ENCODE measurements at places on chromosomes 4 and X. TPM values are rescaled to one million over a fixed set of nuclear protein-coding genes. Genes with fewer than 3 reads are reported as not detected.

DNA sequence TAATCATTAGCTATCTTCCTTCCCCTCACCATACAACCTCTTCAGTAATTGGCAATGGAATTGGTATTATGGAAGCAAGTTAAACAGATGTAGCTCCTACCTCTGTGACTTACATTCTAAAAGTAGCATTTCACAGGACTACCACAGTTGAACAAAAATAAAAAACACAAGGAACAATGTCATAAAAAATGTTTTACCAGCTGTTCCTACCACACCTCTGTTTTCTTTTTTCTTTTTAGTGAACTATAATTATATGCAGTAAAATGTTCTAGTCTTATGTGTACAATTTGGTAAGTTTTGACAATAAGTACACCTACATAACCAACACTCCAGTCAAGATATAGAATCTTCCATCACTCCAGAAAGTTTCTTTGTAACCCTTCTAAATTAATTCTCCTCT, 54.1 kb upstream of the GEMIN8 start:
- DNase-seq: no peak

DNA sequence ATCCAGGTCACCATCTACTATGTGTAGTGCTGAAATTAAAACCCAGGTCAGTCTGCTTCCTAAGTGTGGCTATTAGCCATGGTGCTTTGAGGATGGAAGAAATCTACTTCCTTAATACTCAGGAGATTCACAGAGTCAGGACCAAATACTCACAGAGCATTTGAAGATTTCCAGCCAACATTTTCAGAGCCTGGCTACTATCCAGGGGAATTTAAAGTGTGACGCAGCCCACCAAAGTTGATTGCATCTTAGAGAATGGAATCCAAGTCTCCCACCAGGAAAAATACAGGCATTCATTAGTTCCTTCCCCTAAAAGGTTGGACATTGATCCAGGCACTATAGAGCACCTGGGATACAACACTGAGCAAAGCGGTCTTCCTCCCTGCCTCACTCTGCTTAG, 83.8 kb downstream of the HS3ST1 start:
- DNase-seq: no peak

- DNase-seq: no peak
Measured at GRCh38 chrX:148940411-148940996, 440.1 kb downstream of the AFF2 start.

DNA sequence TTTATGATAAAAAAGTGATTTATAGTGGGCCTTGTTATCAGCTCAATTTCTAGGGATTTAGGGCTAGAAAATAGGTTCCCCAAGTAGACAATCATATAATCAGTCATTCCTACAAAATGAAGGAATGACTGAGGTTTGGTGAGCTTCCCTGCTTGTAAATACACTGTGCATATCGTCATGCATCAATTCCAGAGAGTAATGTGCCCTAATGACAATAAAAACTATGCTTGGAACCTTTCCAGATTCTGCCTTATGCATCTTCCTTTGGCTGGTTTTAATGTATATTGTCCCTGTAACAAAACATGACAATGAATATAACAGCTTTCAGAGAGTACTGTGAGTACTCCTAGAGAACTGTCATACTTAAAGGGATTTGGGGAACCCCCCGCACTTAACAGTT, 1310.9 kb downstream of the PCDH7 start:
- no peak for DNase-seq

DNA sequence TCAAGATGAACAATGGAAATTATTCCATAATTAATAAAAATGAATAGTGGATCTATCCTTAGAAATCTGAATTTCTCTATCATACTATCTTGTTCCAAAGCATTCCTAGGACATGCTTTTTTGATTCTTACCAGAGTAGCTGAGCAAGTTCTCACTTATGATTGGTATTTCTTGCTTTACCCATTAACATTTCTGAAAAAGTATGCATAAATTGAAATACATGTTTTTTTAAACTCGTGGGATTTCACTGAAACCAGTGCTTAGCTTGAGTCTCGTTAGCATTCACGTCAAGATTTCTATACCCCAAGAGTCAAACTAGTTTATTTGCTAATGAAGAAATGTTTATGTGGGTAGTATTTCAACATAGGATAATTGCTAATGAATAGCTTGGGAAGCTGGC, 89.0 kb downstream of the ELOVL6 start:
- DNase-seq: no peak

DNA sequence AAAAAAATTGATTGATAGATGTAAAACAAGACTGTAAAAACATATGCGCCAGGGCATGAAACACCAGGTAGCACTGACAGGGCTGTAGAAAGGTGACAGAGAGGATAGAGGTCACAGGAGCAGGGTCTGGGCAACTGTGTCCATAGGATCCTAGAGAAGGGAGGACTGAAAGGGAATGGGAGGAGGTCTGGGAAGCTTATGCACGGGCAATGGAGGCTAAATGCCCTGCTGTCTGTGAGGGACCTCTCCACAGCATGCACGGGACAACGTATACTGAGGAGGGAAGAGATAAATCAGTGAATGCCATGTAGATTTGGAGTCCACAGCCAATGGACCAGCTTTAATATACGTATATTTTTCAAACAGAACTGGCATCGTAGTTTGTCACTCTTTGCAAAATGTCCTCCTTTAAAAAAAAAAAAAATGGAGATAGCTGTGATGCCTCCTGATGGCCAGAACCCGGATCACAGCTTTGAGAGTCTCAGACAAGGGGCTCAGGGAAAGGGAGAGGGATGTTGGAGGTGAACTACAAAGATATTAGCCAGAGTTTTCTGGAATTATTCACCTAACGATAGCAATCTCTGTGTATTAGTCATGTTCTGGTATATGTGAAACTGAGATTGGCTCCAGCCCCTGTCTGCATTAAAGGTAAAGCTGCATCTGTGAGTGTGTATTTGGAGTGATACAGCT, 16.0 kb downstream of the RAB40A start:
- DNase-seq: no peak

- DNase-seq: no peak
Measured at GRCh38 chr4:19557161-19557560, 694.5 kb upstream of the SLIT2 start.

DNA sequence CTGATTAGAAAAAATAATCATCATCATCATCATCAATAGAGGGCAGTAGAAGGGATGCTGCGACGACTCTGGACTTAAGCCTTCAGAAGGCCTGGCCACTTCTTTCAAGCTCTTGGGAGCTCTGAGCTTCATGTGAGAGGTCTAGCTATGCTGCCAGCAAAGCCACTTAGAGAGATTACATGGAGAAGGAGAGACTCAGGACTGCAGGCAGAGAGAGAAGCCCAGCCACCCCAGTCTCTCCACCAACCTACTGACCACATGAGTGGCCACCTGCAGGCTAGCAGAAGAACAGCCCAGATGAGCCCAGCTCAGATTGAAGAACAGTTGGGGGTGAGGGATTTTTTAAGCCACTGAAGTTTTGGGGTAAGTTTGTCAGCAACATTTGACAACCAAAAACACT, 17.1 kb upstream of the TMEM150C start:
- DNase-seq: no peak

DNA sequence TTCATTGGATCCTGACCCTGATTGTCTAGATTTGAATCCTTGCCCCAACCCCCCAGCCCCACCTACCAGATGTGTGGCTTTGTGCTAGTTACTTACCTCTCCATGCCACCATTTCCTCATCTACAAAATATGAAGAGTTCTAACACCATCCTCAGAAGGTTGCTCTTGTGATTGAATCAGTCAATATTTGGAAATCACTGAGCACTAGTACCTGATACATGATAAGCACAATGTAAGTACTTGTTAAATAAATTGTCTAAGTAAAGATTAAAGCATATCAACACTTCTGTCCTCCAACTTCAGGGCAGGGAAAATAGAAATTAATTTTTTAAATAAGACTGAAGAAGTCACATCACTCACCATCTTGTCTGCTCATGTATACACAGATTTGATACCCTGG, 249.6 kb upstream of the KLF3 start:
- no peak for DNase-seq

GRCh38 chr4:185997296-185997695, 71.7 kb upstream of the TLR3 start:
- no peak for DNase-seq

G3BP2 gene
- 150 TPM for total RNA-seq

IL9R gene
- total RNA-seq: 22.9 TPM

MAGEB1 gene
- total RNA-seq: not detected

RNF150 gene
- not detected for total RNA-seq

IL21 gene
- 0.28 TPM for total RNA-seq

USP53 gene
- 28.9 TPM for total RNA-seq

FGF2 gene
- total RNA-seq: not detected

SPANXN4 gene
- total RNA-seq: not detected

UGT2A1 gene
- total RNA-seq: not detected

AKAP4 gene
- total RNA-seq: not detected

MRFAP1 gene
- total RNA-seq: 157 TPM

SFRP2 gene
- total RNA-seq: not detected

ARSD gene
- total RNA-seq: 2.1 TPM

RAB41 gene
- not detected for total RNA-seq

All from CD4-positive, alpha-beta memory T cell (primary cell).